ENCODE measurements at places on chromosomes 2 and 18.

DNA sequence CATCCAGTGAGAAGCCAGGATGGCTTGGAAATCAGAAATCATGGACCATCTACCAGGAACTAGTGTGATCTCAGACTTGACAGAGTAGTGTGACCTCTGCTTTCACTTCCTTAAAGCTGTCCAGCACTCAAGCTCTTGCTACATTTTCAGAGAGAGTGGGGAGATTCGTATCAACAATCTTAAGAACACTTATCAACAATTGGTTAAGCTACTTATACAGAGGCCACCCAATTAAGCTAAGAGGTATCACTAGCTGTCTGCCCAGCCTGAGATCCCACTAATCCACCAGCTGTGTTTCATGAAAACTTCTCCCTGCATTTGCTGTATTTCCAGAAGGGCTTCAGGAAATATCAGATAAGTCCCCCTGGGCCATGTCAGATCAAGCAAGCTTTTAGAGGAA lies 4.2 kb downstream of the RPRM start:
- DNase-seq: no peak

GRCh38 chr2:239330836-239331235 lies 70.0 kb downstream of the HDAC4 start:
- no peak for DNase-seq

DNA sequence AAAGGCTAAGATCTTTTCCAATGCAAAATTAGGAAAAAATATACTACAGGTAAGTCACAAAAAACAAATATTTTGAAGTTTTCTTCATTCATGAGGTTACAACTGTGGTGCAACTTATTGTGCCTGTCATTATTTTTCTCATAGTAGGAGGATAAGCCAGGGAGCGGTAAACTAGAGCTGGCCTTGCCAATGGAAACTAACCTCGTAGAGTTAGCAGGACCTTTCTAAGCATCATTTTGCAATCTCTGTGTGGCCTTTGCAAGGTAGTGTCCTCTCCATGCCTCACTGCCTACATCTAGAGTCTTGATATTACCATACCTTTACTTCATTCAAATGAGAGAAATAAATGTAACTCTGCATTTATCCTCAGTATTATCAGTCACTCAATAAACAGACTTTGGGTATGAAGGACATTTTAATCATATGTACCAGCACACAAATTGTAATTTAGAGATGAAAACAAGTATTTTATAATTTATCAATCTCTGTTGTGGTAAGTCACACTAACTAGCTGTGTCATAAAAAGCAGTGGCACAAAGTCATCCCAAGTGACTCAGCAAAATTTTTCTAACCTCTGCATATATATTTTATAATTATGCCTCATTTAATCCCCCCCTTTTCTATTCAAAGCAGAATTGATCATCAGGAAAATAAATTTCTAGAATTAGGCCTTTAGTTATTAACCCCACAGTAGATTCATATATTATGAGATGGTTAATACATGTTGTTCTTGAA lies 47.0 kb downstream of the LANCL1 start:
- no peak for DNase-seq

GRCh38 chr2:190636361-190636760 lies 12.5 kb upstream of the NAB1 start:
- DNase-seq: no peak

DNA sequence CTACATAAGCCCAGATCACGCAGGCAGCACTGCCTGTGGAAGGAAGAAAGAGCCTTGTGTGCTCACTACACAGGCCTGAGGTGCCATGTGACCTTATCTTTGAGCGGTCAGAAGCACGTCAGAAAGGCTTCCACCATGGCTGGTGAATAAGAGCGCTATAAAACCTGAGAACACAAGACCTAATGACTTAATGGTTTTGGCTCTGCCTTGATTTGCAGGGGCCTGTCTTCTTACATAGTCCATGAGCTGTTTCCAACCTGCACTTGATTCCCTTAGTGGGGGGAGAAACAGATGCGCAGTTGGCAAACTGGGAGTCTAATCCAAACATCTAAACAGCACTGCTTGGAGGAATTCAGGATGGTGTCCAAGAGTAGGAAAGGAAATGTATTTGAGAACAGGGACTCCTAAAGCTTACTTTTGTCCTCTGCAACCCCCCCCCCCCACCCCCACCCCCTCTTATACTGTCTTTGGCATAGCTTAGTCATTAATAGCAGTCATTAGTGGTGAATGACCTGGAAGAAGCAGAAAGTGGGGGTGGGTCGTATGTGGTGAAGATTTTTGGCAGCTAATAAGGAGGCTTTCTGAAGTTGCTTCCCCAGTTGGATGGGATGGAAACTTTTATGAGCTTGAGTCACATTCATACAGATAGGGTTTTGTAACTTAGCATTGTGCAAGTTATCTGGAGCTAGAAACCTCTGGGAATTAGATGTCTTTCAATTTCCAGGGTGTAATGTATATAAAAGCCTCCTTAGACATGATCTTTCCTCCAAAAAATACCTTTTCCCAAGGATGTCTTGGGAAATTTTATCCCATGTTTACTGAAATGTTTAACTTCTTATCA lies 454.1 kb downstream of the MEIS1 start:
- no peak for DNase-seq

- DNase-seq: no peak
Measured at GRCh38 chr2:174745142-174745541, 19.1 kb downstream of the CHRNA1 start.

Measured in CMK (cell line).